ENCODE measurements at places on chromosomes 11 and 22.
A peak's percentile ranks its signal among the peaks of the same experiment; 100 is the strongest.

- DNase-seq: peak; percentile 96
These were observed 1.9 kb downstream of the TIRAP start for GRCh38 chr11:126284829-126285228.

DNA sequence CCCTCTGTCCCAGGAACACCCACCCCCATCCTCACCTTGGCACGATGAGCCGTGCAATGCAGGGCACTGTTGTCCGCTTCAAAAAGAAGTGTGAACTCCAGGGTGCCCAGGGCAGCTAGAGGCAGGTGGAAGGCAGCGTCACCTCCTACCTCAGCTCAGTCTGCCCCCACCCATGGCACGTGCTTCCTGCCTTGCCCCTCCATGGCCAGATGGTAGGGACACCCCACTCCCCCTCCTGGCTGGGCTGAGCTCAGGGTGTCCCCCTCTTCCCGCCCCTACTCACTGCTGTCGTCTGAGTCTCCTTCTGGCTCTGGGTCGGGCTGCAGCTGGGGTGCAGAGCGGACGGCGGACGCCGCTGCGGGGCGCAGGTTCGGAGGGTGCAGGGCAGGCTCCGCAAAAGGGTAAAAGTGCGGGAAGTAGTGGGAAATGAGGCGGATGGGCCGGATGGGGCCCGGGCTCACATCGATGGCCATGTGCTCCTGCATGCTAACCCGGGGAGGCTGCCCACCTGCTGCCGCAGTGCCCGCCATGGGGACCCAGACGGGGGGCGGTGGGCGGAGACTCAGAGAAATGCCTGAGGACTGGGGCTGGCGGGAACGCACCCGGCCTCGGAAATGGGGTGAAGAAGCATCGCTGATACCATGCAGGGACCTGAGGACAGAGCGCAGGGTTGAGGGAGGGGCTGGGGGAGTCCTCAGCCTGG, 9.1 kb downstream of the NDUFV1 start:
- no peak for DNase-seq

DNA sequence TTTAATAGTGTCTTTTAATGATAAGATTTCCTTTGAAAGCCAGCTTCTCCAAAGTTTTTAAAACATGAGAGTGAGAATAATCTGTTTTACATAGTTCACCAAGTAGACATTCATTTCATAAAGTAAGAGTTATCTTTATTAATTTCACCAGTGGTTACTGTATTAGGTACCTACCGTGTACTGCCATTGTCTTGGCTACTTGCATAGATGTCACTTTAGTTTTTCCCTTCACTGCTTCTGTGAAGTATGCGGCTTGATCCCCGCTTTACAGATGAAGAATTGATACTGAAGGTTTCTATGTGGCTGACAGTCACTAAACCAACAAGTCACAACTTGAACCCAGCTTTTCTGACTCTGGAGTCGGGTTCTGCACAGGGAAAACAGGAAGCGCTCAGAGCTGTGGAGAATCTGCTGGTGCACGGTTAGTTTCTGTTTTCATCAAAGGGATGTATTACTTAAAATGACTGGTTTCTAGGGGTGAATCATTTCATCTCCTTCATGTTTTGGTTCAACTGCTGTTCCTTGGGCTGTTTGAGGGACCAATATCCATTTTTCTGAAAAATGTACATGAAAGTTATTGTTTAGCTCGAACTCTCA, 39.3 kb upstream of the MYO18B start:
- no peak for DNase-seq

DNA sequence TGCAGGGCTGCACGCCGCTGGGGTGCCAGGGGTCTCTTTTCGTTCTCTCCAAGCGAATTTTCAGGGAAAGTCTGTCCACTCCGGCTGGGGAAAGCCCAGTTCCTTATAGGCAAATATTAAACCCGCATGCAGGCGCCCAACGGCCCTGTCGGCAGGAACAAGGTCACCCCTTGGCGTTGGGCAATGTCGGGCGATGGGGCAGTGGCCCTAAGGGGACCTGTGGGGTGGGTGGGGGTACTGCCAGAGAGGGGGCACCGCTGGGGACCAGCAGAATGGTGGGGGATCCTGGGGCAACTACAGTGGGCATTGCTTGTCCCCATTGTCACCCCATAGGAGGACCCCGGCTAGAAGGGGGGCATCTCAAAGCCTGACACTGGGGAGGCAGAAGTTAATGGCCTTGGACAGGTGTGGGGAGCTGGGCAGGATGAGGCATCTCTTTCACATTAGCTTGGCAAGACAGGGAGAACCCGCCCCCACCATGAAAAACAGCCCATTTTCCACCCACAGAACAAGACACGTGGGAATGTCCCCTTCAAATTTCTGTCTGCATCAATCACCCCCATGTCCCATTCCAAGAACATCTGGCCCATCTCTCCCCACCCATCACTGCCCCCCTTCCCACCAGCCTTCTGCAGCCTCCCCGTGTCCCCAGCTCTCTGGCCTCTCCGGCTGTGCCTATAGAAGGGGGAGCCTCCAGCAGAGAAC, 5.5 kb upstream of the IGF2 start:
- no peak for DNase-seq

- peak; percentile 57 for DNase-seq
These were observed 71.6 kb downstream of the LRP5 start for GRCh38 chr11:68383976-68384501.

- peak; percentile 16 for DNase-seq
These were observed 156.2 kb upstream of the PDGFD start for GRCh38 chr11:104320097-104320496.

- no peak for DNase-seq
These were observed 781 bp downstream of the ANO9 start for GRCh38 chr11:441043-441417.

- peak; percentile 81 for DNase-seq
These were observed 205.8 kb downstream of the NAV2 start for GRCh38 chr11:19918302-19919049.

GRCh38 chr11:69822676-69823494, 3.7 kb upstream of the FGF3 start:
- no peak for DNase-seq

DNA sequence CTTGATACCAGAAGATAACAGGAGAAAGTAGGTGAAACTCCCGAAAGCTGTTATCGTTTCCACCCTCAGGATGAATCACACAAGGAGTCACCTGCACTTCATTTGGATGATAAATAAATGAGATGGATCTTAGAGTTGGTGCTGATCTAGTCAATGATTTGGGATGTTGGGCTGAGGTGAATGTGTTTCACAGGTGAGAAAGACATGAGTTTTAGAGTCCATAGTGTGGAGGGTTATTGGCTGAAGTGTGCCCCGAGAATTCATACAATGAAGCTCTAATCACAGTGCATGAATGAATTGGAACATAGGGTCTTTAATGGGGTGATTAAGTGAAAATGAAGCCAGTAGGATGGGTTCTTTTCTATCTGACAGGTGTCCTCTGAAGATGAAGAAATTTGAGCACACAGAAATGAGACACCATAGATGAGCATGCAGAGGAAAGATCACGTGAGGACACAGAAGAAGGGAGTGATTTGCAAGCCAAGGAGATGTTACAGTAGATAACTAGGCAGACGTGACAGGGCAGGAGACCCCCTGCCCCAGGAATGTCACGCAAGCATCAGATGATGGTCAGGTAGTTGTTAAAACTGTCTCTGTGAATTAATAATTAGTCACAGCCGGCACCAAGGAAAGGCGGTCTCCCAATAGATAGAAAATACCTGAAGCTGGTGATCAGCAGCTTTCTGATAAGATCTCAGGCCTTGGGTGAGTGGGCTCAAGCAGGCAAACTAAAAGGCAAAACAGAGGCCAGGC, 60.3 kb upstream of the IGLL5 start:
- DNase-seq: no peak

DNA sequence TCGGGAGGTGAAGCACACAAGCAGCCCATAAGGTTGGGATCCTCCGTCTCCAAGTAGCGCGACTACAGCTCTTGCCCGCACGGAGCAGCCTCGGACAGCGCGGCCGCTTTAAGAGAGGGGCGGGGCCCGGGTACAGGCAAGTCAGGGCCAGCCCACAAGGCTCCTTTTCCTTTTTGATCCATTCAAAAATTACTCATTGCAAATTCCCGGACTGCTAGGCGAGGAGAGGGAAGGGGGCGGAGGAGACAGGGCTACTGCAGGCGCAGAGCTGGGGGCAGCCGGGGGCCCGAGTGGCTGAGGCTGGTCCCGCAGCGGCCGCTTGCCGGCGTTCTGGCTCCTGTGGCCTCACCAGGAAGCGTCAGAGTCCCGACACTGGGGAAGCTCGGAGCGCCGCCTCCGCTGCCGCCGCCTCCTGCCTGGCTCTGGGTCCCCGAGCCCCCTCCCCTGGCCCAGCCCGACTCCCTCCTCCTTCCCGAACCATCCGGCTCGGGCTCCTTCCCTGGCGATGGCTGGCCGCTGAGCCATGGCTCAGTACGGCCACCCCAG, at the start of gene UBASH3B:
TSS of gene UBASH3B (plus strand) at position 196 of the 546 bp plus-strand sequence. CDS start at position 524, 328 bp downstream.
- peak; percentile 91 for DNase-seq

DNA sequence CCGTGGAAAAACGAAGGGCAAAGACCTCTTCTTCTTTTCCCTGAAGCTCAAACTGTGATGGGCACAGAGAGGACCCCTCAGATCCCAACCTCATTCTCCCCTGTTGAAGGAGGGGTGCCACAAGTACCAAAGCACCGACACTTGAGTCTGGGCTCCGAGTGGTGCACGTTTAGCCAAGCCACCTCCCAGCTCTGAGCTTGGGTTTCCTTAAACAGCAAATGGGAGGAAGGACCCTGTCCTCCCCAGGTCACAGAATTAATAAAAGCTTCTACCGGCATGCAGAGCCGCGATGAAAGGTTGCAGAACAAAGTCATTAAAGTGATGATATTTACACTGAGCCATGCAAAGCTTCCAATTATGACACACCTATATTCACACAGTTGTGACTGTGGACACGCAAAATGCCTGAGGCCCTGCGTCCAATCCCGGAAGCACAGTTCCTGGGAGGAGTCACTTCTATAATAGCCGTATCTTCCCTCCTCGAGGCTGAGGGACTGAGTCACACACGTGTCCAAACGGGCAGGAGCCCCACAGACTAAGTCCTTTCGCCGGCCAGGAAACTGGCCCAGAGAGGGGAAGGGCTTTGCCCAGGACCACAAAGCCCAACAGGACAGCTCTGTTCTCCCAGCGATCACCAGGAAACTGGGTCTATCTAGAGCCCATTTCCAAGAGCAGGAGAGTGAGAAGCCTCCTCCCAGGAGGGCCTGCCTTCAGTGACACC, 922 bp upstream of the CSNK1E start:
- DNase-seq: peak; percentile 89

- peak; percentile 32 for DNase-seq
These were observed 73.0 kb upstream of the APOA1 start for GRCh38 chr11:116910378-116910777.

- no peak for DNase-seq
These were observed 81.1 kb upstream of the WNT7B start for GRCh38 chr22:46058091-46058420.

DNA sequence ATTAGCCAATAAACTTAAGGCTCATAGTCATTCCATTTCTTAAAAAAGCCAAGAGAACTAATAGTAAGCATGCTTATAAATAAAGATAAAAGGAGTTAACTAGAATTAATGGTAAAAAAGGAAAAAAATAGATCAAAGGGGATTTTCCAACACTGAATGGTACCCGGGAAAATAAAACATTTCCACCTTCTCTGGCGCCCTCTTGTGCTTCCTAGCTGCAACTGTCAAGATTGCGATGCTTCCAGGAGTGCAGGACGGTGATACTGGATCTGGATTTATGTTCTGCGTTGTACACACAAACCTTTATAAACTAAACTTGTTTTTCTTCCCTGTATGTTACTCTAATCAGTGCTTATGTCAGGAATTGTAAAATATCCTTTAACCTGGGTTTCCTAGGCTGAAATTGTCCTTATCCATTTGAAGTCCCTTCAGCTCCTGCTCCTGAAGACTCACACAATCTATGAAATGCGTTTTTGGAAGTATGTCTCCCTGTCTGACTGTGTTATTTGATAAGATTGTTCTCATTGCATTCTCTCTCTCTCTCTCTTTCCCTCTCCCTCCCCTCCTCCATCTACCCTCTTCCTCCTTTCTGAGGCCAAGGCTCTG, 9.6 kb upstream of the HTATIP2 start:
- DNase-seq: peak; percentile 34

- no peak for DNase-seq
These were observed 50.2 kb downstream of the EMSY start for GRCh38 chr11:76495019-76495418.

DNA sequence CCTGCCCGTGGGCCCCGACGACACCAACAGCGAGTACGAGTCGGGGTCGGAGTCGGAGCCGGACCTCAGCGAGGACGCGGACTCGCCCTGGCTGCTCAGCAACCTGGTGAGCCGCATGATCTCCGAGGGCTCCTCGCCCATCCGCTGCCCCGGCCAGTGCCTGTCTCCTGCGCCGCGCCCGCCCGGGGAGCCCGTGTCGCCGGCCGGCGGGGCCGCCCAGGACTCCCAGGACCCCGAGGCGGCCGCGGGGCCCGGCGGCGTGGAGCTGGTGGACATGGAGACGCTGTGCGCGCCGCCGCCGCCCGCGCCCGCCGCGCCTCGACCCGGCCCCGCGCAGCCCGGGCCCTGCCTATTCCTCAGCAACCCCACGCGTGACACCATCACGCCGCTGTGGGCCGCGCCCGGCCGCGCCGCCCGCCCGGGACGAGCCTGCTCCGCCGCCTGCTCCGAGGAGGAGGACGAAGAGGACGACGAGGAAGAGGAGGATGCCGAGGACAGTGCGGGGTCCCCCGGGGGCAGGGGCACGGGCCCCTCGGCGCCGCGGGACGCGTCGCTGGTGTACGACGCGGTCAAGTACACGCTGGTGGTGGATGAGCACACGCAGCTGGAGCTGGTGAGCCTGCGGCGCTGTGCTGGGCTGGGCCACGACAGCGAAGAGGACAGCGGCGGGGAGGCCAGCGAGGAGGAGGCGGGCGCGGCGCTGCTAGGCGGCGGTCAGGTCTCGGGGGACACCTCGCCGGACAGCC, 3.8 kb downstream of the MAPK8IP2 start:
- DNase-seq: no peak

- DNase-seq: peak; percentile 85
These were observed 1.8 kb downstream of the PANX1 start for GRCh38 chr11:94130298-94131046.

DNA sequence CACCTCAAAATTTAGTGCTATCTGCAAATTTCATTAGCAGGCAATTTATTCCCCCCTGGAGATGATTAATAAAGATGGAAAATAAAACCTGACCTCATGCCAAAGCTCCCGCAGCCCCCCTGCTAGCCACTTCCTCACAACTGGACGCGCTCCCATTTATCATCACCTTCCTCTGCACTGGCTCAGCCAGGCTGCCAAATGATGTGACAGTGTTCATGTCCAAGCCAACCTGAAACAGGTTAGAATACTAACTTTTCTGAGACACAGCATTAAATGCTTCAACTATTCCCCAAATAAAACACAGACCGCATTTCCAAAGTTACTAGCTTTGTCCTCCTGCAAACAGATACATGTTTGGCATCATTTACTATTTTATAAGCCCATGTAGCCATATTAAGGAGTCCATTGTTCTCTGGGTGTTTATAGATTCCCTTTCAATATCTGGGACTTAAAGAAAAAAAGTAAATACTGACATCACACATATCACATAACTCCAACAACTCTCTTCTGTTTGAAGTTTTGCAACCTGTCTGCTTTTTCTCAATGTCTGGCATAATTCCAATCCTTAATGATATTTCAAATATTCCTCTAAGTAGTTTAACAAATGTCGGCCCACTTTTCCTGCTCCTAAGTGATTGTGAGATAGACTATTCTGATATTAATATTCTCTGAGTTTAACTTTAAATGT, 829.7 kb upstream of the FAT3 start:
- peak; percentile 5 for DNase-seq

GRCh38 chr11:2664376-2664775, 35.4 kb downstream of the KCNQ1OT1 start:
- DNase-seq: no peak

- no peak for DNase-seq
These were observed 933 bp upstream of the DLAT start for GRCh38 chr11:112024178-112024772.

- no peak for DNase-seq
These were observed 41.8 kb downstream of the MMP20 start for GRCh38 chr11:102583141-102583873.

All from fibroblast of upper back skin (primary cell).